H7 (cell line): ENCODE measurements at places on chromosomes 5 and 9. TPM values are rescaled to one million over a fixed set of nuclear protein-coding genes. Genes with fewer than 3 reads are reported as not detected.

NIPSNAP3A gene
- total RNA-seq = 19.0 and 20.4 TPM in 2 replicates

DNA sequence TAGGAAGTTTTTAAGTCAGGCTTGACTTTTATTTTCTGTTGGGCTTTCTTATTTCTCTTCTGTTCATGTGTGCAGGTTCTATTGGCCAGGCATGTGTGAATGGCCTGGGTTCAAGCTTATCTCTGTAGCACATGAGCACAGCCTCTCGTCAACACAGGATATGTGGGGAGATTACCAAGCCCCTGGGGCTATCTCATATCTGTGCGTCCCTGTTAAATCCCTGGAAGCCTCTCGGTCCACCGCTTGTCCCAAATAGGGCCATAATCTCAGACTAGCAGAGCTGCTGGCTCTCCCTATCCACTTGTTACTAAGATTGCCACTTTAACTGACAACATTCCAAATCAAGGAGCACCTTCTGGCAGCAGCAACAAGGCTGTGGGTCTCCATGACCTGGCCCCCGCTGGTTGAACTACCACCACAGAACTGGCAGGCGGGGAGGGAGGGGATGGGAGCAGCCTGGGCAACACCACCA, 28.4 kb upstream of the EBF1 start:
- DNase-seq = no peak

DNA sequence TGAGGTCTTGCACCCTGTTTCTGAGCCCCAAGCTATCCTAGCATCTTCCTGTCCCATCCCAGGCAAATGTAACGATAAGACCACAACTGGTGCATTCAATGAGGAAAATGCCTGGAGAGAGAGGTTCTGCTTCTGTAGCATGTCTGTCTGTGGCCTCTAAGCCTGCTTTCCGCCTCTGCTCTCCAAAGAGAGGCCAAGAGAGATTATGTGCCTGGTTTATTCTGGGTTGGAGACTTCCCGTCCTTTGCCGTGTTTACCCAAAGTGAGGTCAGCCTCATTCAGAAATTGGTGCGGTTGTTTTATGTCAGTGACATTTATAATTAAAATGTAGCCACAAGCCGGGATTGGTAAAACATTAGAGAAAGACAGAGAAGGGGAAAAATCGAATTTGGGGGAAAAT, 77.8 kb downstream of the FGF1 start:
- no peak for DNase-seq

DNA sequence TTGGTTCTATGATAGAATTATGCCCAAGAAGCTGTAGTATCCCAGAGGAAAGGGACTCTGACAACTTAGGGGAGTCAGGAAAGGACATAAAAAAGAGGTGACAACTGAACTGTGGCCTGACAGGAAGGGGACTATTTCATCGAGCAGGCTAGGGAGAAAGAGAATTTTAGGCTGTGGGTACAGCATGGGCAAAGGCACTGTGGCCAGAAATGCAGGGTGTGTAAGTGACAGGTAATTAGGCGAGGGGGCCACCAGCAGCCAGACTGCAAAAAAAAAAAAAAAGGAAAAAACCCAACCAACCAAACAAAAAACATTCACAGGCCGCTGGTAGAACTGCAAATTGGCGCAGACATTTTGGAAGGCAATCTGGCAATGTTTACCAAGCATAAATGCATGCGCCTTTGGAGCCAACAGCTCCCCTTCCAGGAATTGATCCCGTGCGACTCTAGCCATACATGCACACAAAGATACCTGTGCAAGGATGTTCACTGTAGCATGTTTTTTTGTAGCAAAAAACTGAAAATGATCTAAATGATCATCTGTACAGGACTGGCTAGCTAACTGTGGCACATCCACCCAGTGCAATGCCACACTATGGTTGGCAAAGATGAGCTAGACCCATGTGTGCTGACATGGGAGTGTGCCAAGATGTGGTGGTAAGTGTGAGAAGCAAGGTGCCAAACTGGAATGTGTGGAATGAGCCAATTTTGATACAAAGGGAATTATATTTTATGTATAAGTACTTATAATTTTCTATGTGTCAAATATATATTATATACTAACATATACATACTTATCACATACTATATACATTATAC, 1.1 kb downstream of the EIF4E1B start:
- no peak for DNase-seq
